Memory B cell (primary cell): ENCODE measurements at places on chromosomes 2 and 18.
A peak's percentile ranks its signal among the peaks of the same experiment; 100 is the strongest.

- H3K4me1 ChIP-seq = no peaks in the 10 kb centered on the region
- peaks cover 18% of the 10 kb centered on the region for H3K27me3 ChIP-seq
- no peak for DNase-seq
- no peak overlapping the region for H3K27ac ChIP-seq
- no peak overlapping the region for H3K4me3 ChIP-seq
Observed at GRCh38 chr2:26483957-26484565, 6.1 kb upstream of the OTOF start.

GRCh38 chr2:96161898-96162297, 16.7 kb upstream of the DUSP2 start:
- H3K4me3 ChIP-seq = peak overlapping the region; percentile 3
- no peaks in the 10 kb centered on the region for H3K27me3 ChIP-seq
- DNase-seq = no peak
- H3K27ac ChIP-seq = peak overlapping the region; percentile 76

DNA sequence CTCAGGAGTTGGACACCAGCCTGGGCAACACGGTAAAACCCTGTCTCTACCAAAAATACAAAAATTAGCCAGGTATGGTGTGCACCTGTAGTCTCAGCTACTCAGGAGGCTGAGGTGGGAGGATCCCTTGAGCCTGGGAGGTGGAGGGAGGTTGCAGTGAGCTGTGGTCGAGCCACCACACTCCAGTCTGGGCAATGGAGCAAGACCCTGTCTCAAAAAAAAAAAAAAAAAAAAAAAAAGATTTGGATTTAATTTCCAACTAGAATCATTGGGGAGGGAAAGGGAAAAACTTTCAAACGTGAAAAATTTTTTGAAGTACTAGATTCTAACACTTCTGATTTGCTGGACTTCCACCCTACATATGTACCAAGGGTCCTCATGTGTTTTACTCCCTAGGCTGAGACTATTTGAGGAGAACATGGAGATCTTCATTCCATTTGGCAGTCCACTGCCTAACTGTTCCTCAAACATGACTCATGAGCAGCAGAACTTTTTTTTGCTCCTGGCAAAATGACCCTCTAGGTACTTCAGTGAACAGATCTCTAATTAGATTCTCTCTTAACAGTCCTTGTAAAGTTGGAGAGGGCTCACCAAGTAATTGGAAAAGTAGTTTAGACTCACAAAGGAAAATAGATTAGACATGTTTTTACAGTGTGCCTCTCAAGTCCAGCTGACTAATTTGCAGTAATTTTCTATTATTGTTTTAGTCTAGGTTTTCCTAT, 267.6 kb downstream of the METTL4 start:
- no peak for DNase-seq
- no peaks in the 10 kb centered on the region for H3K4me1 ChIP-seq
- H3K36me3 ChIP-seq = no peaks in the 10 kb centered on the region
- no peak overlapping the region for H3K4me3 ChIP-seq

DNA sequence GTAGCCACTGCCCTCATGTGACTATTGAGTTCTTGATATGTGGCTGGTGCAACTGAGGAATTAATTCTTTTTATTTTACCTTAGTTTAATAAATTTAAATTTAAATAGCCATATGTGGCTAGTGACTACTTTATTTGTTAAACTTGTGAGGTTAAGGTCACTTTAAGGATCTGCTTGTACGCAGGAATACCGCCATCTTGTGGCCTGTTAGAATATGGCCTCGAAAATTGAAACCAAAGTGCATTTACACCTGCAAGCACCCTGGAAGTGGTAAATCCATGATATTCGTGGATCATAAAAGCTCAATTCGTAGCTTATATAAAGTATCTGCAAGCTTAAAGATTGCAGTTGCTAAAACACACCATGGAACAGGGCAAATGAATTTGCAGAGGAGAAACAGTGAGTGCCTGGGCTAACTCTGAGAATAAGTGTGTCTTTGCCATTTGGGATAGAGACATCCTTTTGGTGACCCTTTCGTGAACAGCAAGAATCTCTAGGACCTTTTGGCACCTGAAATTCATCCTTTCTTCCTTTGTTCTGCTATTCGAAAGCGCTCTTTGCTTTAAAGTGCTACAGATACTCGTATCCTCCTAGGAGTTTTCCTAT, 59.9 kb upstream of the REG3A start:
- DNase-seq = no peak
- no peak overlapping the region for H3K4me3 ChIP-seq
- no peak overlapping the region for H3K27ac ChIP-seq
- H3K36me3 ChIP-seq = no peaks in the 10 kb centered on the region
